Urinary bladder (tissue), 4 donors: ENCODE measurements at places on chromosomes 1 and 21. TPM values are rescaled to one million over a fixed set of nuclear protein-coding genes. Genes with fewer than 3 reads are reported as not detected.

- no peak for DNase-seq
Measured at GRCh38 chr21:39867198-39867650, at the start of gene PCP4. PCP4 (plus strand) TSS chr21:39867438; CDS start chr21:39867502, 64 bp downstream.

DNA sequence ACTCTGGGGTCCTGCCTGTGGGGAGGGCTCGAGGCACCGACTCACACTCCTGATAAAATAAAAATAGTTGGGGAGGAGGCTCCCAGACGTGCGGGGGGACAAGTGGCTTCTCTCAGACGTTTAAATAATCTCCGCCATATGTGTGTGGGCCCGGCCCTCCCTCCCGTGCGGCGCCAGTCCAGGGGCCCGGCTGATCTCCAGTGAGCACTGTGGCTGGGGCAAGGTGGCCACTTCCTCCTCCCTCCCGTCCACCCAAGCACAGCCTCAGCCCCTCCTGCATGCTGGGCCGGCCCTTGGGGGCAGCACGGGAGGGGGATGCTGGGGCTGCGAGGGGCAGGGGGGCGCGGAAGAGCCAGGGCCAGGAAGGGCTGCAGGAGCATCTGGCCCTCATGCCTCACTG is 4.0 kb upstream of the PLCH2 start:
- DNase-seq, result no peak

DNA sequence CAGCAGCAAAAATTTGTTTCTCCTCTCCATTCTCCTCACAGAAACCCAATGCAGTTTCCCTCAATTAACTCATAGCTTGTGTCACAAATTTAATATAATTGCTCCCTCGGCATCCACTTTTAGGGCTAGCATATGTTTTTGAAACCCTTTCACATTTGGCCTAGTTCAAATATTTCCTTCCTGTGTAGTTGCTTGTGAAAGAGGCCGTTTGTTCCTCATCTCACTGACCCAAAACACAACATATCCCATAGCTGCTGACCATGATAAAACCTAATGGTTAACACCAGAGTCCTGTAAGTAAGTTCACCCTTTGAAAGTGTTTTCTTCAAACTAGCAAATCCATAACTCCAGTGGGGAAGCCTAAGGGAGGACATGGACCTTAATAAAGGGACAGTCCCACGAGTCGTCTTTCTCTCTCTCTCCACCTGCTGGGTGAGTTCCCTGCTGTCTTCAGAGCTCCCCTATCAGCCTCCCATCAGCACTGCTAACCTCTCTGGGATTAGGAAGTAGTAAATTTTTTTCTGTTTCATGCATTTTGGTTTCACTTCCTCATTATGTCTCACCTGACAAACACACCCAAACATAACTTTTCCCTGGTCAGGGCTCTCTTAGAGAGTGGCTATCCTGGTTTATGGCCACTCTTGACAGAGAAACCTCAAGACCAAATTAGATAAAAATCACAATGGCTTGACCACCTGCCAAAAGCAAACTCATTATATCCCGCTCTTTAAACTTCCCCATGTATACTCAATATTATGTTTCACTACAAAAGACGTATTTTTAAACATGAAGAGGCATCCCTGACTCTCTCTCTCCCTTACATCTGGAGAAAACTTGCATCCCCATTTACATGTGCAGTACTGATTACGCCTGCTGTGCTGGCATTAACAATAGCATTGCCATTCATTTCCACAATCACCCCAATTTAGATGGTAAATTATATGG is 177.7 kb upstream of the HP1BP3 start:
- peak; percentile 6 for DNase-seq

DNA sequence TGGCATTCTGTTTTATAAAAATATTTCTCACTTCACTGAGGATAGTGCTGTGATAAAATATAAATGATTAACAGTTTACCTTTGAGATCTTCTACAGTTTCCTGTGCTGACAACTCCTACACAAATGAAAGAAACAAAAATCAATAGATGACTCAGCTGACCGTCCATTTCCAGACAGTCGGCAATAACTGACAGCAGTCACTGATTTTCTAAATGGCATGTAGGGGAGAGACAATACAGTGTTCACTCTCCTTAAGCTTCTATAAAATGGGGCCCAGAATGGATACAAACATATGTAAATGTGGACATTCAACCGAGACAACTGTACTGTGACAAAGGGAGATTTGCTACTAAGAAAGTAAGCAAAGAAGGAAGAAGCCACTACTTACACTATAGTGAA is 34.3 kb downstream of the PCNX2 start:
- DNase-seq, result no peak

GRCh38 chr1:119006406-119007279 is 18.5 kb upstream of the TBX15 start:
- no peak for DNase-seq

DNA sequence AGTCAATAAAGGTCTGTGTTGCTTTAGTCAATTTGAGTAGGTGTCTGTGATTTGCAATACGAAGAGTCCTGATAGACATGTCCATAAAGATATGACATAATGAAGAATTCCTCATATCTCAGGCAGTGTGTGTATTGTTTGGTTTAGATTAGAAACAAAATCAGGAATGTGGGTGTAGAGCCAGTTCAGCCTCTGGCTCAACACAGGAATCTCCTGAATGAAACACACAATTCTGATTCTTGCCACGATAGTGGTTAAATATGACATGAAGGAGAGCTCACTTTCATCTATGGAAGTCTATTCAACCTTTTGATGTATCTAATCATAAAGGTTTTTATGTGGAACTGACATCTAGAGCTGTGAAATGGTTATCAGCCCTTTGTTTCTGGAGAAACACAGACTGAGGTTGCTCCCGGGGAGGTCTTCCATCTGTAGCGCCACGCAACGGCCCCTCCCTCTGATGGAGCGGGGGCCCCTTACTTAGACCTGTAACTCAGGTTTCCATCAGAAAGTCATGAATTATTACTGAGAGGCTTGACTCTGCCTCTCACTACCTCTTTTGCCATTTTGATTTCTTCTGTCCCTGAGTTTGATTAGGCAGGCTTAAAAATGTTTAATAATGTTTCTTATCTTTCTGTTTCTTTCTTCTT is 19.5 kb downstream of the TSPAN2 start:
- DNase-seq, result no peak

Gene MCOLN2
- 0.90 TPM for total RNA-seq

Gene MROH7
- 7.5 TPM for total RNA-seq

DNA sequence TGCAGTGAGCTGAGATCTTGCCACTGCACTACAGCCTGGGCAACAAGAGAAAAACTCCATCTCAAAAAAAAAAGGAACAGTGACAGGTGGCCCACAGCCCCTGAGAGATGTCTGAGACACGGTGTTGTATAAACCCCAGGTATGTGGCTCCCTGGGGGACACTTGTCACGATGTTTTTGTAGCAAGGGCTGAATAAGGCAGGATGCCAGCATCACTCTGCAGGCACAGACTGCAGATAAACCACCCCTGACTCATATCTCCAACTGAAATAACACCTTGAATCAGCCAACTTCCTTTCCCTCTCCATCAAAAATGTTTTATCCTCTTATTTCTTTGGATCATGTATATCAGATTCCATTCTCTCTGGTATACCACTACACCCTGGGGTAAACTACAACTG is 52.5 kb downstream of the NMNAT2 start:
- DNase-seq, result no peak

GRCh38 chr1:55159571-55159970 is 55.6 kb downstream of the USP24 start:
- no peak for DNase-seq

DNA sequence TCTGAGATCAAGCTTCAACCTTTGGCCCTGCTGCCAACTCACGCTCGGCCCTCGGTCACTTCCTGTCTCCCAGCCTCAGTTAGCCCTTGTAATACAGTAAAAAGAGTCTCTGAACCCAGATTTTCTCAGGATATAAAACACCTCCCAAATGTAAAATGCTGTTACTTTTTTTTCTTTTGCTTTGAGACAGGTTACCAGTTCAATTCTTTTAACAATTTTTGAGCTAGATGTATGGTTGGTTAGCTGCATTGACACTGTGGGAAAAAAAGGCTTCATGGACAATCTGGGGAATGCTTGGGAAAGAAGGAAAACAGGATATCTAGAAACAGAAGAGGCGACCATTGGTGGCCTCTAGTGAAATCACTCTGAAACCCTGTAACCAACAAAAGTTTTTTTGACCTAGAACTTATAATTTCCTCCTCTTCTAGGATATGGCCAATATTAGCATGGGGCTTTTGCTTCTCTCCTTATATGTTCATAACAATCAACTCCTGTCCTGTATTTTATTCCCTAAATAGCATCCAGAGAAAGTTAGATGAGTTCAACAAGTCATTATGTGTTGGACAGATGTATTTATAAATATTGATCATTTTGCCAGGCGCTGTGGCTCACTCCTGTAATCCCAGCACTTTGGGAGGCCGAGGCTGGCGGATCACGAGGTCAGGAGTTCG is 1.3 kb downstream of the CMPK1 start:
- no peak for DNase-seq

Gene TDRD5
- total RNA-seq, result 1.1 TPM

- DNase-seq, result no peak
Measured at GRCh38 chr1:182263706-182264105, 127.9 kb downstream of the GLUL start.

Gene THEM4
- 16.5 TPM for total RNA-seq

DNA sequence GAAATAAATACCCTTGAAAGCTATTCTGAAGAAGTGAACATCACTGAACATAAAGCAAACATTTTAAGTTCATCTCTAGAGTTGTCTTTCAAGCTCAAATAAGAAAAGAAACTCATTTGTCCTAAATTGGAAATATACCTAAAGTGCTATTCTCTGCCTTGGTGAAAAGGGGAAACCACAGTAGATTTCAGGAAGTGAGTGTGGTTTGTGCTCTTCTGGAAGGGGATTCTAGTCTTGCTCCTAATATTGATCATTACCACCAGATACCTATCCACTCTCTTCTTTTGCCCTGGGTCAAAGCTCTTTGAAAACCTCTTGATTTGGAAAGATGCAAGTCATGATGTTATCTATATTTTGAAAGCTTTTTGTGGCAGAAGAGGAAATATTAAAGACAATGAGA is 798.1 kb downstream of the ADGRL2 start:
- no peak for DNase-seq

- no peak for DNase-seq
Measured at GRCh38 chr1:185087746-185088145, 42.4 kb downstream of the RNF2 start.

DNA sequence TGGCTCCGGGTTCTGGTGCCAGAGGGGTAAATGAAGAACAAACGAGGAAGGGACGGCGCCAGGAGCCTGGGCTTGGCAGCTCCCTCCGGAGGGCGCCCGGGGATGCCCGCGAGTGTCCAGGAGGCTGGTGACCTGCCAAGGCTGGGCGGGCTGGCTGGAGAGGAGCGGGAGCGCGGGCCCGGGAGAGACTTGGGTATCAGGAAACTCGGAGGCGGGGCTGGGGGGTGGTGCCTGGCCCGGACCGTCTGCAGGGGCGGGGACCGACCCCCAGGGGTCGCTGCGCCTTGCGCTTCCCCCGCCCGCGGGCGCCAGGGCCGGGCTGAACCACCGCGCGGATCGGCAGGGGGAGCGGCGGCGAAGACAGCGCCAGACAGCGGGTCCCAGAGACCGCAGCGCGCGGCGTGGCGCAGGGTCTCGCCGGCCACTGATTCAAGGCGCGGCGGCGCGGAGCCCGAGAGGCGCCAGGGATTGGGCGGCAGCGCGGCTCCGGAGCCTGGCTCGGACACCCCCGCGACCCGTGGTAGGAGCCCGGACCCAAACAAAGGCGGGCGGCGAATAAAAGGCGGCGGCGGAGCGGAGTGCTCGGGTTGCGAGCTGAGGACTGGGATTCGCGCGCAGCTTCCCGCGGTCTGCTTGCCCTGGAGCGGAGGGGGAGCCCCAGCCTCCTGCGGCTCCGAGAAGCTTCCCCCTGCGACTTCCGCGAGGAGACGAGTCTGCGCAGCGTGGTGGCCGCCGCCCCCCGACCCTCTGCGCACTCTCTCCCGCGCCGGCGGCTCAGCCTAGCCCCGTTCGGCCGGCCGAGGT is at the start of gene DISP3:
TSS of gene DISP3 (plus strand) at position 585 of the 804 bp plus-strand sequence. CDS start 21,838 bp downstream, outside the sequence.
- no peak for DNase-seq

Gene RGS4
- 26.0 TPM for total RNA-seq

Gene CHI3L1
- 0.53 TPM for total RNA-seq

Gene PODN
- total RNA-seq, result 17.1 TPM

DNA sequence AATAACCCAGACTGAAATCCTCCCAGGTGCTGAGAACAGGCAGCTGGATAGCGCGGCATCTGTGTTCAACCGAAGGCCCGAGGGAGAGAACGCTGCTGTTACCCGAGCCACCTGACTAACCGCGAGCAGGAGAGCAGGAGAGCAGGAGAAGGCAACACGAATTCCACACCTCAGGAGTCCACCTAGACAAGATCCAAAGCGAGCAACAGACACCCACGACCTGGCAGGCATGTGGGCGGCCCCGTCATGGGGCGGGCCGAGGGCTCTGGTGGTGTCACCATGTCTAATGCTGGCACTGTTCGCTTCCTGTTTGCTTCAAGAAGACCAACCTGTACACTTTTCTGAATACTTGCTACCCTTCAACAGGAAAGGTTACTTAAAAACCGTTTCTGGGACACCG is 20.9 kb upstream of the SPATC1L start:
- no peak for DNase-seq

DNA sequence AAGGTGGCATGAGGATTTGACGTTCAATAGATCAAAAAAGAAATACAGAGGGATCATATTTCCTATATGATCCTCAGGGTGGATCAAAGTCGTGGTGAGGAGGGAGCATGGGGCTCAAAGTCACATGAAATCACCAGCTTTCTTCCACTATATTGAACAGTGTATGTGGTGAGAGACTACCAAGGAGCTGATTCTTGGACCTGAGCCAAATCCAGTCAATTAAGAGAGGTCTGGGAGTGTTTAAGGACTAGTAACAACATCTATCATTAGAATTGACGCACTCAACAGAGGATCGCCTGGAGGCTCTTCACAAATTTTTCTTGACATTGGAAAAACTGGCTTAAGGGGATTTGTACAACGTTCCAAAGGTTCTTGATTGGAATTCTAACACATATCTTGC is 267.7 kb upstream of the PROX1 start:
- no peak for DNase-seq

Gene PSMD4
- total RNA-seq, result 77.2 TPM

DNA sequence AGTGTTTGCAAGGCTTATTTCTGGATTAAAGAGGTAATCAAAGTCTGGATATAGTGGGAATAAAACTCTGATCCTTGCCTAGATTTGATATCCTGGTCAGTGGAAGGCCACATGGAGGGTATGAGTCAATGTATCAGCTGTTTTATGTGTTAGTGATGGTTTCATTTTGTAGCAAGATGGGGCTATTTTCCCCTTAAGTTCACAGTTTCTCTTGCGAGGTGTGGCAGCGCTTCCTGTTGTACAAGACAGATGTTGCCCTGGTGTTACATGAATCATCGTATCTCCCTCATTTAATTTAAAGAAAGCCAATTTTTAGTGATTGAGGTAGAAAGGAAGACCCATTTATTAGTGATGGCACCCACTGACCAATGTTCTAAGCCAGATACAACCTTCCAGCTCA is 220.2 kb downstream of the DUSP10 start:
- DNase-seq, result no peak

Gene ADORA1
- 1.4 TPM for total RNA-seq

Gene IGSF21
- 1.1 TPM for total RNA-seq

DNA sequence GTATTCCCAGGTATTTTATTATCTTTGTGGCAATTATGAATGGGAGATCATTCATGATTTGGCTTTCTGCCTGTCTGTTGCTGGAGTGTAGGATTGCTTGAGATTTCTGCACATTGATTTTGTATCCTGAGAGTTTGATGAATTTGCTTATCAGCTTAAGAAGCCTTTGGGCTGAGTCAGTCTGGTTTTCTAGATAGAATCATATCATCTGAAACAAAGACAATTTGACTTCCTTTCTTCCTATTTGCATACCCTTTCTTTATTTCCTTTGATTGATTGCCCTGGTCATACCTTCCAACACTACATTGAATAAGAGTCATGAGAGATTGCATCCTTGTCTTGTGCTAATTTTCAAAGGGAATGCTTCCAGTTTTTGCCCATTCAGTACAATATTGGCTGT is 8.0 kb downstream of the OR2L3 start:
- DNase-seq, result no peak

Gene ITPKB
- 21.6 TPM for total RNA-seq
